Kidney (tissue), 22 donors: ENCODE measurements at places on chromosomes 6 and 20.

DNA sequence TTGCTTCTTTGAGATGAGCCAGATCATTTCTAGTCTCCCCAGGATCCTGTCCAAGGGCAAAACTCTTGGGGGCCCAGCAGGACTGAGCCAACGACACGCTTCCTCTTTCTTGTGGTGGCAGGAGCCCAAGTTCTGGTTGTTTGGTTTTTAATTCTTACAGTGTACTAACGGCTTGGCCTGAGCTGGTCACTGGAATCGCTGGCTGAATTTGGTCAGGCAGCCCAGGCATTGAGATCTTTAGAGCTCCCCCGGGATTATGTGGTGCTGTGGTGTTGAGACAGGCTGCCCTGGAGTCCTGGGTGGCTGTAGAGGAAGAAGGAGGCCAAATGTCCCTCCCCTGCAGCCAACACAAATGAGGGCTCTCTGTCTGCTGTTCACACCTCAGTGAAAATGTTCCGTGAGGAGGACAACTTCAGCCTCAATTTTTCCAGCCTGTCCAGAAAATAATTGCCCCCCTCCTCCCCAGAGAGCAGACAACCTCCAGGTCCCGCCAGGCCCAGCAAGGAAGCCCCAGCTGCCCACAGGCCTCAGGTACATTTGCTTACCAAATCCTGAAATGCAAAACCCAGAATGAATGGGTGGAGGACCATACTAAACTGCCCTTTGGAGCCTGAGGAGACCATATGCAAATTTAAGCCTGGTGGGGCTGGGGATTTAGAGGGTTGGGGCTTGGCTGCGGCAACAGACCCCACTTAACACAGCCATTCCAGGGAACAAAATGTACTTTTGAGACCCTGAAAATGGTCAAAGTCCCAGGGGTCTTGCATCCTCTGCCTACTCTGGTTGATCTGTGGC, 23.6 kb downstream of the BNIP5 start:
- DNase-seq = peak; percentile 75

DNA sequence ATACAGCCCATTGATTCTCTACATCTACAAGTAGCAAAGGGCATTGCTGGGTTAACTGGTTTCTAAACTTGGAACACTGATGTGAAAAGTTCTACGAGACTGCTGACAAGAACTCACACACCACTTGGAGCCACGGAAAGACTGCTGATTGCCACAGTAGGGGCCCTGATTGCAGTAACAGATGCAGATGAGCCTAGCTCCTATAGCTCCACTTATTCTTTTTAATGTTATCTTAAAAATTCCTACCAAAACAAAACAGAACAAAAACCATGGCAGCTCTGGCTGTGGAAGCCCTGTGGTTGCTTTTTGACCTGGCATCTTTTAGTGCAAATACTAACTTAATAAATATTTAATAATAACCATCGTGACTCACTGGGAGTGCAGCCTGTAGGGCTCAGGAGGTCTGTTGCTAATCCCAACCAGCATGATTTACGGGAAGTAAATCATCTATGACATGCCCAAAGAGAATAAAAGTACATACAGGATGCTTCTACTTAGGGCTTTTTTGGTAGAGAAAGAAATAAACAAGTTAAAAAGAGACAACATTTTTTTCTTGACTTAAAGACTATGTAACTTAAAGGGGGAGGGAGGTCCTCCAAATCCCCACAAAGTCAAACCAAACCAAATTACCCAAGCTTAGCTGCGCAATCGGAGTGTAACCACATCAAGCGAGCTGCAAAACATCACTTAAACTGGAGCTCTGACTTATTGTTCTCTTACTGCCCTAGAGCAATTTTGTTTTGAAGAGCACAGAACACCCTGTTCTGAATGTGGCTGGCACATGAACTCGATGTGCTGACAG, 87.2 kb downstream of the FKBP5 start:
- DNase-seq = no peak

- no peak for DNase-seq
Measured at GRCh38 chr6:85479208-85479607, 29.3 kb downstream of the NT5E start.

- DNase-seq = no peak
Measured at GRCh38 chr6:37517411-37517812, 17.7 kb upstream of the CCDC167 start.

DNA sequence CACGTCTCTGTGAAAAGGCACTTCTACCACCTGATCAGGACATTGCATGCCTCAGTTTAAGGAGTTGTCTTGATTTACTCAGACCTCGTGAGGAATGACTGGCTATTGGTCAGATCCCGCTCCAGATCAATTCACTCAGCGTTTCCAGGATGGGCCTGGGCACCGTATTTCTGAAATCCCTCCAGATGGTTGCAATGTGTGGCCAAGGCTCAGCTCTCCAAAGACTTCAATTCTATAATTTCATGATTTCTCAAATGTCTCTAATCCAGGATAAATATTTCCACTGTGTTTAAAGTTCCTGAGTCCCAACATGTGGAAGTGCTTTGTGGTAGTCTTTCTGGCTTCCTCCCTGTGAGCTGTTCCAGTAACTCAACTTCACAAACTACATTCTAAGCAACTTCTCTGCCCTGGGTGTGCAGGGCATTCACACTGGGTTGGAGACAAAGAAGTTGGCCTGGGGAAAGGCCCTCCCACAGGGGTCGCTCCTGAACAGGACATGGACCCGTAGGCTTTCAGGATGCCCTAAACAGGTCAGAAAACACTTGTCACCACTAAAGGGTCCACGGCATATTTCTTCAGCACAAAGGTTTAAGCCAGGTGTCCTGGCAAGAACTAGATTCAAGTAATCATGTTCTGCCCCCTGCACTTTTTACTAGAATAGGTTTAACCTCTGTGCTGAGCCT, 212.1 kb downstream of the WDR27 start:
- no peak for DNase-seq

- no peak for DNase-seq
Measured at GRCh38 chr20:61668065-61668650, 397.5 kb downstream of the TAF4 start.

- no peak for DNase-seq
Measured at GRCh38 chr6:24445704-24446103, 43.0 kb downstream of the MRS2 start.

GRCh38 chr20:46006022-46006705, 2.5 kb upstream of the MMP9 start:
- no peak for DNase-seq

GRCh38 chr6:161094955-161095354, 103.4 kb downstream of the MAP3K4 start:
- DNase-seq = no peak

DNA sequence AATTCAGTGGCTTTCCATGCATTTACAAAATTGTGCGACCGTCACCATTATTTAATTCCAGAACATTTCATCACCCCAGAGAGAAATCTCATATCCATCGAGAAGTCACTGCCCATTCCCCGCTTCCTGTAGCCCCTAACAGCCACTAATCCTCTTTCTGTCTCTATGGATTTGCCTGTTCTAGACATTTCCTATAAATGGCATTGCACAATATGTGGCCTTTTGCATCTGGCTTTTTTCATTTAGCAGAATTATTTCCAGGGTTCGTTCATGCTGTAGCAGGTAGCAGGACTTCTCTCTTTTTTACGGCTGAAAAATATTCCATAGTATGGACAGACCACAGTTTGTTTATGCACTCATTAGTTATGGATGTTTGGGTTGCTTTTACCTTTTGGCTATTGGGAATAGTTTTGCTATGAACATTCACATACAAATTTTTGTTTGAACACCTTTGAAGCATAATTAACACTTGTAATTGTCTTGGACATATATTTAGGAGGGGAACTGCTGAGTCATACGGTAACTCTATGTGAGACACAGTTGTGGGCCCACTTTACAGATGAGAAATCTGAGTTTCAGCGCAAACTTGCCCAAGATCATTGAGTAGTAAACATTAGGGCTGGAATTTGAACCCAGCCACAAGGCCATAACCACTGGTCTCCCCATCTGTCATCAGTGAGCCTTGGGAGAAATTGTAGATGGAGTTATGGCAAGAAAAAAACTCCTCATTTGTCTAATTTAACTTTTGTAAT, 126.9 kb downstream of the BMP7 start:
- DNase-seq = no peak

DNA sequence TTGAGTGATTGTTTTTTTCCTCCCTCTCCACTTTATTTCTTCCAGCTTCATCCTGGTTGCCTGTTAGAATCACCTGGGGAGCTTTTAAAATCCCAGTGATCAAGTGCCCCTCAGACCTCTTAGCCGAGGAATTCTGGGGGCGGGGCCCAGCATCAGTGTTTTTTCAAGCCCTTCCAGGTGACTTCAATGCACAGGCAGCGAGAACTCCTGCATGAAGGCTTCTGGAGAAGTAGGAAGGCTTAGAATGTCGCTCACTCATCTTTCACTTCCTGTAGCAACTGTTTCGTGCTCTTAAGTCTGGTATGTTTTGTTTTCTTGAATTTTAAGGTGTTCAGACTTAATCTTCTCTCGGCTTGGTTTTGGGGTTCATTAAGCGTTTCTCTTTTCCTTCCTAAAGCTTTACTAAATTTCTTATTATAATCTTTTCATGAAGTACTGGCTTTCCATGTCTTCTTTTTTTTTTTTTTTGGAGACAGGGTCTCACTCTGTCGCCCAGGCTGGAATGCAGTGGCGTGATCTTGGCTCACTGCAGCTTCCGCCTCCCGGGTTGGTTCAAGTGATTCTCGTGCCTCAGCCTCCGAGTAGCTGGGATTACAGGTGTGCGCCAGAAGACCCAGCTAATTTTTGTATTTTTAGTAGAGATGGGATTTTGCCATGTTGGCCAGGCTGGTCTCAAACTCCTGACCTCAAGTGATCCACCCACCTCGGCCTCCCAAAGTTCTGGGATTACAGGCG, 30.9 kb upstream of the TULP1 start:
- peak; percentile 37 for DNase-seq

DNA sequence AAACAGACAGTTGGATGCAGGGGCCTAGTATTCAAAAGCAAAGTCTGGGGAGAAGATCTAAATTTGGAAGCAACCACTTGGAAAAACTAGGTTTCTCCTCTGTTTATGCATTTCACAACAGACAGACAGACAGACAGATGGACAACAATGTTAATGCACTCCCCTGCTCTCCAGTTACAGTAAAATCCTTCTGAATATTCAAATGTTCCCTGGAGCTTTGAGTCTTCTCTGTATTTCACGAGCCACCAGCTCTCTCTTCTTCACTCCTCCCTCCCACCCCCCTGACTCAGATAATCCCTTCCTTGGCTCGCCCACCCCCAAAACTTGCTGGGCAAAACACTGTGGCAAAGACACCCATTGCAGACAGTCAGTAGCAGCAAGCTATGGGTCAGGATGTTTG, 129.3 kb upstream of the TOP1 start:
- DNase-seq = no peak

GRCh38 chr20:16222859-16223411, 350.3 kb downstream of the KIF16B start:
- DNase-seq = no peak

DNA sequence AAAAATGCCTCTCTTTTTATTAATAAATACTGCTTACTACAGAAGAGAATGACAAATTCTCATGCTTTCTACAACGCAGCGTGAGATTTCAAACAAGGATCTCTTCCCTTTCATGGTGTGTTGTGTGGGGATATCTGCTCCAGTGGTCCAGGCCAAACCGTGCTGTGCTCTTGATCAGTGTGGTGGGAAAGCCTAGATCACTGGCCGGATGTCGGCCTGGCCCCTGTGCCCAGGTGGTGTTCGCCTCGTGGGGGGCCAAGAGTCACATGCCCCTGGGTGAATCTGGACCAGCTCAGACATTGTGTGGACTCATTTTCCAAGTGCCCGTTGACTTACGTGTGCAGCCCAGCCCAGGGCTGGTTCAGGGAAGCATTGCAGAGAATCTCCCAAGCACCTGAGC, 4.3 kb downstream of the CDH4 start:
- DNase-seq = no peak

- DNase-seq = peak; percentile 60
Measured at GRCh38 chr20:52422574-52423336, 231.2 kb upstream of the ZFP64 start.

DNA sequence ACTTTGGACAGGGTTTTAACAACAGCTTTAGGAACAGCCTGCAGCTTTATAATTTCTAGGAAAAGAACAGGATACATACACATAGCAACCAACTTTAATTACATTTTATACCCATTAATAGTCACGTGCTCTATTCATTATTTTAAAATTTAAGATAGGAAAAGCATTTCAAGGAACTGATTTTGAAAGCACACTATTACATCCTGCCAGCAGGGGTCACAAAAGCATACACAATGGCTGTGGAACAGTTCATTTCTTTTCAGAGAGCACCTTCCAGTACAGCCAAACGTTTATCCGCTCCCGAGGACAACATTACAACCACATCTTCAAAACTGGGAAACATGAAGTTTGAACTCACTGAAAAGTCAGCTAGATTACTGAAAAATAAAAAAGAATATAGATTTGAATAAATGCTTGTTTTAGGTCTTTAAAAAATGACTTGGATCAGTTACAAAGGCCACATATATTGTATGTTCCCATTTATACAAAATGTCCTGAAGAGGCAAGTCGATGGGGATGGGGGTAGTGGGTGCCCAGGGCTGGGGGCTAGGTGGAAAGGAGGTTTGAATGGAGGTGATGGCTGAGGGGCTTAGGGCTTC, 104.6 kb upstream of the EXOC2 start:
- peak; percentile 80 for DNase-seq

DNA sequence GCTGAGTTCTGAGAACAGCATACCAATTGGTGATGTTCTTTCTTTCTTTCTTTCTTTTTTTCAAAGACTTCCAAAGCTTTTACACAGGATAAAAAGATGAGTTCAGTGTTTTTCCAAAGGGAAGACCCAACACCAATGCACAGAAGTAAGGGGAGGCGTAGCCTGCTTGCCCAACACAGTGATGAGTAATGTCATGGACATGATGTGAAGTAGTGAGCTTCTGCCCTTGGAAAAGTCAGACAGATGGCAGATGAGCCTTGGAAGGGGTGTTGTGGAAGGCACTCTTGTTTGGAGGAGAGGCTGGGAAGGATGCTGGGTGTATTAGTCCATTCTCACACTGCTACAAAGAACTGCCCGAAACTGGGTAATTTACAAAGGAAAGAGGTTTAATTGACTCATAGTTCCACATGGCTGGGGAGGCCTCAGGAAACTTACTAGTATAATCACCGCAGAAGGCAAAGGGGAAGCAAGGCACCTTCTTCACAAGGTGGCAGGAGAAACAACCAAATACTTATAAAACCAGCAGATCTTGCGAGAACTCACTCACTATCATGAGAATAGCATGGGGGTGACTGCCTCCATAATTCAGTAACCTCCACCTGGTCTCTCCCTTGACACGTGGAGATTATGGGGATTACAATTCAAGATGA, 12.6 kb downstream of the LRP11 start:
- DNase-seq = no peak

- no peak for DNase-seq
Measured at GRCh38 chr6:132188556-132189264, 212.6 kb downstream of the MOXD1 start.

DNA sequence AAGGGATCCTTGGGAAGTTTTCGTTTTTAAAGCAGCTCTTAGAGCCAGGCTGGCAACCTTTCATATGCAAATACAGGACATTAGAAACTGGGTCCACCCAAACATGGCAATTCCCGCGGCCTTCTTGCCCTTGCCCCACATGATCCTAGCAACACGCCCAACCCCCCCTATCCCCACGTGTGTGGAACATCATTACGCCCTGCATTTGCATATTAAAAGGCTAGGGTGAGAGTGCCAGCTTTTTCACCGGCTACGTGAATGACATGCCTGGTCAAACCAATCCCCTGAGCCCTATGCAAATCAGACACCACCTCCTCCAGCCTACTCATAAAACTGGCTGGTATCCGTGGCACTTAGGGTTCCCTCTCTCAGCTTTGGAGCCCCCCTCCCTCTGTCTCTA, 88.1 kb downstream of the TNFRSF21 start:
- DNase-seq = no peak
